ENCODE measurements at places on chromosomes 3 and 15.

GRCh38 chr3:7760718-7761117, 740.9 kb upstream of the LMCD1 start:
- DNase-seq = no peak

GRCh38 chr3:62708638-62709373, 166.4 kb downstream of the CADPS start:
- no peak for DNase-seq

GRCh38 chr3:152269056-152269830, 514 bp downstream of the MBNL1 start:
- no peak for DNase-seq

DNA sequence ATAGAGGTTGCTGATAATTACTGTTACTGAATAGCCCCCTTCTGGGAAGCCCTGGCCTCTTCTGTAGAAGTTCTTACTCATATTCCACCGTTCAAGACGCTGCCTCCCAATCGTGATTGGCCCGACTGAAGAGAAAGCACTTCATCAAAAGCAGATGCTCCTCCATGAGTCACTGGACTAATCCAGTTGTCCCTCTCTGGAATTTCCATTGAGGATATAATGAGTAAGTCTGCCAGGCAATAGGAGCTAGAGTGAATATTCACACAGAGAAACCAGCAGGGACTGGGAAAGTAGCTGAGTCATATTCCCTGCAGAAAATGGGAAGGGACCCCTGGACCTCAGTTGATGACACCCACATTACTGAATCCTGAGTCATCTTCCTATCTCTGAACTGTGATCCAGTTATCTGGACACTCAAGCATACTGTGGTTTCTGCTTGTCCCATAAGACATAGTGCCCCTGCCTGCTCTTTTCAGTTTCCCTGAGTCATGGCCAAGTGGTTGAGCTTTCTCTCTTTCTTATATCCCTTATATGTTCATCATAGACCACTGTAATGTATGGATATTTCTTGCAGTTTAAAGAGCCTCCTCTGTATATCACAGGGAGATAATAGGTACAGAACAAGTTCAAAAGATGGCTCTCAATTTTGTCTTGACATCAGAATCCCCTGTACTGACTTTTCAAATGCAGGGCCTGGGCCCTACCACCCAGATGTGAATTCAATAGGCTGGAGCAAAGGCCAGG, 151.2 kb upstream of the CDIN1 start:
- DNase-seq = no peak

GRCh38 chr15:40550341-40551037, 14.4 kb downstream of the CCDC32 start:
- DNase-seq = no peak

GRCh38 chr15:93088981-93089726, at the start of gene RGMA:
TSS of gene RGMA (minus strand) at chr15:93089211. CDS start at chr15:93088932, 279 bp downstream.
- no peak for DNase-seq

GRCh38 chr15:34258151-34258550, 33.3 kb downstream of the EMC4 start:
- no peak for DNase-seq

DNA sequence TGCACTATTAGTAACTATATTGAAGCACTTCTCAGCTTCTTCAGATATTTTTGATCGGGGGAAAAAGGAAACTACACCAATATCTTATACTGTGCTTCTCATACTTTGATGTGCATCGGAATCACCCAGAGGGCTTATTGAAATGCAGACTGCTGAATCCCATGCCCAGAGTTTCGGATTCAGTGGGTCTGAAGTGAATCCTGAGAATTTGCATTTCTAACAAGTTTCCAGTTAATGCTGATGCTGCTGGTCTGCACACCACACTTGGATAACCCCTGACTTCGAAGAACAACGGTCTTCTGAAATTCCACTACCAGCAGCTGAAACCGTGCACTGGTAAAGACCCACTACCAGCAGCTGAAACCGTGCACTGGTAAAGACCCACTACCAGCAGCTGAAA, 243.9 kb downstream of the NTRK3 start:
- no peak for DNase-seq

GRCh38 chr3:24110051-24110450, 165.0 kb downstream of the NR1D2 start:
- DNase-seq = no peak

GRCh38 chr3:114770874-114771273, 376.2 kb downstream of the ZBTB20 start:
- DNase-seq = no peak

- no peak for DNase-seq
Measured at GRCh38 chr3:188362405-188362831, 208.5 kb downstream of the LPP start.

- no peak for DNase-seq
Measured at GRCh38 chr3:180929376-180929775, 16.9 kb downstream of the FXR1 start.

GRCh38 chr3:194374935-194375334, 5.4 kb upstream of the LRRC15 start:
- no peak for DNase-seq

DNA sequence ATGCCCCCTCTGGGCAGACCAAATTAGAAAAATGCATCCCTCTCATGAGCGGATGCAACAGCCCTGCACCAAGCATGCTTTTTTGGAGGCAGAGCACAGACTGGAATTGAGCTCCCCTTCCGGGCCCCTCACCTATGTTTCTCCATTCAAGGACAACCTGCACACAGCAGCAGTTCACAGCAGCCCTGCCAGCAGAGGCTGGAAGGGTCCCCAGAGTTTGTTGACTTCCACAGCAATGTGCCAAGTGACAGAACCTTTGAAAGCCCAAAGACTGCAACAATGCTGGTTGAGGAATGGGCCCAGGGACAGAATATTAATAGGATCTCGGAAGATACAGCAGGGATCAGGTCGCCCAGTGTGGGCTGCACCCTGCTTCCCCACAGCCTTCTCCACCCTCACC, 650.4 kb downstream of the FHIT start:
- DNase-seq = no peak

GRCh38 chr15:47846876-47847275, 129.6 kb downstream of the SEMA6D start:
- no peak for DNase-seq

DNA sequence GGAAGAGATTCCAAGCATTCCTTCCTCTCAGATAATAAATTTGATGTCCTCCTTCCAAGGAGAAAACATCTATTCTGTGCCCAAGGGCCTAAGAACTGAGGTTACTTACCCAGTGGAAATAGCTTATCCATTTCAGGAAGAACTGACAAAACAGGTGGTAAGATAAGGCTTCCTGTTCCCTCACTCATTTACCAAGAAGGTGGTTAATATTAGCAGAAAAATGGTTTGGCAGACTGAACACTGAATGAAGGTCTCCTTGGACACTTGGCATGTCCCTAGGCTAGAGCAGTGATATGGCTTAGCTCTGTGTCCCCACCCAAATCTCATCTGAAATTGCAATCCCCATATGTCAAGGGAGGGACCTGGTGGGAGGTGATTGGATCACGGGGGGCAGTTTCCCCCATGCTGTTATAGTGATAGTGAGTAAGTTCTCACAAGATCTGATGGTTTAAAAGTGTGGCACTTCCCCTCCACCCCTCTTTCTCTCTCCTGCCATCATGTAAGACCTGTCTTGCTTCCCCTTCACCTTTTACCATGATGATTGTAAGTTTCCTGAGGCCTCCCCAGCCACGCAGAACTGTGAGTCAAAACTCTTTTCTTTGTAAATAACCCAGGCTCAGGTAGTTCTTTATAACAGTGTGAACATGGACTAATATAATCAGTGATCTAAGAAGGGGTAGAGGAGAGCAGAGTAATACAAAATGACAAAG, 127.4 kb downstream of the ST8SIA2 start:
- DNase-seq = no peak

GRCh38 chr3:10335190-10335738, 14.4 kb upstream of the SEC13 start:
- no peak for DNase-seq

GRCh38 chr3:81339040-81339845, 422.2 kb downstream of the GBE1 start:
- DNase-seq = no peak

DNA sequence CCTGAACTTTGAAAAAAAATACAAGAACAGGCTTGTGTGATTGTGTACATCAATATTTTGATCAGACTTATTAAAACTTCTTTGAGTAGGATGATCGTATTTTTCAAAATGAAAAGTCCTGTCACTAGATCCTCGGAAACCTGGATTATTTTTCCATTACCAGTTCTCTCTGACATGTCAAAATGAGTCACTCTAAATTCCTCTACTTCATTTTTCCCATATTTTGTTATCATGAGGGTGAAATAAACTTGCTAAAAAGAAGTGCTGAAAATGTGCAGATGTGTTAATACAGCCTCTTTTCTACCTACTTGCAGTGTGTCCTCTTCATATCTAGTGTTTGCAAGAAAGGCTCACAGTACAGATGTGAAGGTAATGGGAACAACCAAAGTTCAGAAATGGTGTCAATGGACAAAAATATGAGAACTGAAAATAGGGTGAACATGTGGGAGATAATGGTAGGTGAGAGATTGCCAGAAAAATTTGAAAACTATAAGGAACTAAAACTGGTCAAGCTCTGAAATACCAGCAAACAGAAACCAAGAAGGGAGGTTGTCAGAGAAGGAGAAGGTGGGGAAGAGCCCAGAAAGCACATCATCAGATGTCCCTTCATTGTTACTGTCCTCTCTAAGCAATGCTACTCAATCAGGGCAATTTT, 108.2 kb downstream of the EOMES start:
- no peak for DNase-seq

DNA sequence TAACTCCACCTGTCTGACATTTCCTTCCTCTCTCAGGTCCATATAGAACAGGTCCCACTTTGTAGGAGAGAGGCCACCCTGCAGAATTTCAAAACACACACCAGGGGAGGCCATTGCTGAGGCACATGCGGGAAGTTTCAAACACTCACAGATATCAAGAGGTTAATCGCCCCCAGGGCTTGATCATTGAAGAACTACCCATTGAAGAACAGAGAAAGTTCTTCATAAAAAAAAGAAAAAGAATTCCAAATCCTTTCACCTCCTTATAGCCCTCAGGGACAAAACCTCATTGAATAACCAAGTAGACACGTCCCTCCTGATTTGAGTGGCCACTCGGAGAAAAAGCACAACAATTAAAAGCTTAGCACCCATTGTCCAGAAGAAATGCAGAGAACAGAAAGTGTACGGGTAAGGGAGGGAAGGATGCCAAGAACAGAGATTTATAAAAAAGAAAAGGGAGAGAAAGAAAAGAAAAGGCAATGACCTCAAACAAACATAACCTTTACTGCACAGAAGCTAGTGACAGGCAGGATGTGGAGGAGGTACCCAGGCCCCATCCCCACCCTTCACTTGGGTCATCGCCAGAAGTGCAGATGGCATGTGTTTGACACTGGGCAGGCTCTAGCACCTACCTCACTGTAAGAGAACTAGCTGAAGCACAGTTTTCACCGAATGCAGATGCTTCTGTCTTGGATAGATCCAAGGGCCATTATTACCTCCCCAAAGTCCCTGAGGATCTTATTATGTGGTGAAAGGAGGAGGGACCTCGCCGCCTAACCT, 112.3 kb upstream of the HES1 start:
- no peak for DNase-seq

DNA sequence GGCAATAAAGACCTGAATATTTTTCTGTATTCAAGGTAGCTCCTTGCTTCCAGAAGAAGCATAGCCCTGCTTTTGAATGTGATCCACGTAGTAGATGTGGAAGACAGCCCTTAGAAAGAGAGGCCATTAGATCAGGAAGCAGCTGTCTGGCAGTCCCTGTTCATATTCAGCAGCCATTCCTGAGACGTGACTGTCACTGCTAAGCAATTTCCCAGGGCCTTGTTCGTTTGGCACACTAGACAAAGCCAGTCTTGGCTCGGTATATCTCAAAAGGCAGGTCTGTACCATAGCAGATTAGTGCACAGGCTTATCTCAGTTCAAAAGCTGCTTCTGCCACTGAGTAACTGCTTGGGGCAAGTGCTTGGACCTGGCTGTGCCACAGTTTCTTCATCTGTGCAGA, 287.8 kb upstream of the MCTP2 start:
- no peak for DNase-seq

- DNase-seq = no peak
Measured at GRCh38 chr3:146896711-146897110, 291.6 kb upstream of the PLSCR5 start.

- no peak for DNase-seq
Measured at GRCh38 chr15:101463270-101463669, 26.2 kb downstream of the PCSK6 start.

- no peak for DNase-seq
Measured at GRCh38 chr15:66254951-66255676, 1.6 kb upstream of the MEGF11 start.

- DNase-seq = no peak
Measured at GRCh38 chr15:89378296-89379151, 43.9 kb upstream of the POLG start.

DNA sequence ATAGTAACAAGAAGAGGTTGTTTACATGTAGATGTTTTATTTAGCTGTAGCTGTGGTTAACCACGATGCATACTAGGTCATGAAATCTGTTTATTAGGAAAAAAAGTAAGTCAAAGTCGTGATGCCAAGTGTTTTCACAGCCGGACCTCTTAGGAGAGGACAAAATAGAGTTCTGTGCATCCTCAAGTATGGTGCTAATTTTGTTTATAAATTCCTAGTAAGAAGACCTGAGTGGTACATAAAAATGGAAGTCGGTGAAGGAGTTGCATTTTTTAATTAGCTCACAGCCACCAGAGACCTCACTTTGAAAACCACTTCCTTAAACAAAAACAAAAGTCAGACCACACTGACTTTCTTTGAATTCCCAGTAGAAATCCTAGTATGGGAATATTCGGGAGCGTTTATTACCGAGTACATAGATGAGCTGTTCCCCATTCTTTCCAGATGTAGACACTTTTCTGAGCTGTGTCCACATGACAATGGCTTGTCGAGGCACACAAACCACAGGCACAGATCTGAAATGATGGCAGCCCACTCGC, 143.6 kb upstream of the UBE2E1 start:
- no peak for DNase-seq

GRCh38 chr15:46786590-46787285, 930.6 kb upstream of the SEMA6D start:
- no peak for DNase-seq

DNA sequence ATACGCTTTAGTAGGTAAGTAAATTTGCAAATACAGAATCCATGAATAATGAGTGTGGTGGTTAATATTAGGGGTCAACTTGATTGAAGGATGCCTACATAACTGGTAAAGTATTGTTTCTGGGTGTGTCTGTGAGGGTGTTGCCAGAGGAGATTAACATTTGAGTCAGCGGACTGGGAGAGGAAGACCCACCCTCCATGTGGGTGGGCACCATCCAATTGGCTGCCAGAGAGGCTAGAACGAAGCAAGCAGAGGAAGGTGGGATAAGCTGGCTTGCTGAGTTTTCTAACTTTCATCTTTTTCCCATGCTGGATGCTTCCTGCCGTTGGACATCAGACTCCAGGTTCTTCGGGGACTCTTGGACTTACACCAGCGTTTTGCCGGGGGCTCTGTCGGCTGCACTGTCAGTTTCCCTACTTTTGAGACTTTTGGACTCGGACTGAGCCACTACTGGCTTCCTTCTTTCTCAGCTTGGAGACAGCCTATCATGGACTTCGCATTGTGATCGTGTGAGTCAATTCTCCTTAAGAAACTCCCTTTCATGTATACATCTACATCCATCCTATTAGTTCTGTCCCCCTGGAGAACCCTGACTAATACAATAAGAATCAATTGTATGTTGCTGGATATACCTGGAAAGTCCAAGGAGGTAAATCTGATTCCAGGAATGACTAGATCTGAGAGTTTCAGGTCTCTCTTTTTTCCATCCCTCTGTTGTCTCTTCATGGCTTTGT, 25.8 kb upstream of the NEDD4 start:
- no peak for DNase-seq

GRCh38 chr15:98503970-98504369, 144.4 kb upstream of the IGF1R start:
- no peak for DNase-seq

GRCh38 chr3:159800434-159801155, 188.0 kb upstream of the IL12A start:
- no peak for DNase-seq

Measured in caudate nucleus (tissue), 63 donors.